Smooth muscle cell of trachea (primary cell): ENCODE measurements at places on chromosomes 7 and 10. TPM values are rescaled to one million over a fixed set of nuclear protein-coding genes. Genes with fewer than 3 reads are reported as not detected.

Gene NEUROG3
- not detected in 2 replicates for total RNA-seq

Gene CALHM1
- not detected in 2 replicates for total RNA-seq

Gene RSU1
- 70.1 and 85.3 TPM in 2 replicates for total RNA-seq

Gene IL15RA
- total RNA-seq: 3.5 and 13.7 TPM in 2 replicates

Gene VGF
- total RNA-seq: 0.83 and 0.87 TPM in 2 replicates

Gene OPTN
- 84.4 and 140 TPM in 2 replicates for total RNA-seq

Gene CYP3A4
- not detected in 2 replicates for total RNA-seq

Gene MACROH2A2
- 11.4 and 12.2 TPM in 2 replicates for total RNA-seq

Gene TSPAN15
- 0.44 TPM in 1 of 2 replicates, not detected in the other for total RNA-seq

Gene NPC1L1
- 0.15 and 0.17 TPM in 2 replicates for total RNA-seq

Gene OLAH
- total RNA-seq: not detected in 2 replicates

Gene EVX1
- not detected in 2 replicates for total RNA-seq

Gene DNTT
- total RNA-seq: not detected in 2 replicates

Gene ACSL5
- total RNA-seq: 1.3 and 5.0 TPM in 2 replicates

Gene KCNMA1
- 44.8 and 61.7 TPM in 2 replicates for total RNA-seq

Gene CHAT
- not detected in 2 replicates for total RNA-seq

Gene PNLIP
- total RNA-seq: not detected in 2 replicates

Gene FGFBP3
- 0.44 and 0.50 TPM in 2 replicates for total RNA-seq

Gene DDC
- total RNA-seq: not detected in 2 replicates

Gene PTPN20
- total RNA-seq: 0.33 and 0.73 TPM in 2 replicates

Gene MPP7
- under 0.01 and 0.29 TPM in 2 replicates for total RNA-seq

Gene TRPV5
- total RNA-seq: not detected in 2 replicates

Gene AKR1C4
- not detected in 2 replicates for total RNA-seq

Gene ZNF777
- total RNA-seq: 5.5 and 7.4 TPM in 2 replicates

Gene URGCP
- total RNA-seq: 33.7 and 44.0 TPM in 2 replicates

Gene ASIC3
- 0.17 TPM in 1 of 2 replicates, not detected in the other for total RNA-seq

Gene TLL2
- under 0.01 and 0.17 TPM in 2 replicates for total RNA-seq

Gene PGAM1
- 450 and 544 TPM in 2 replicates for total RNA-seq

Gene CALML3
- total RNA-seq: not detected in 2 replicates

Gene OGDH
- 79.6 and 110 TPM in 2 replicates for total RNA-seq

Gene PNLIPRP1
- total RNA-seq: not detected in 2 replicates

Gene PDCD4
- total RNA-seq: 74.6 and 94.7 TPM in 2 replicates

Gene CCDC172
- not detected in 2 replicates for total RNA-seq

Gene CH25H
- total RNA-seq: 1.2 and 2.0 TPM in 2 replicates

Gene TMEM229A
- total RNA-seq: not detected in 2 replicates

Gene WEE2
- 0.33 TPM in 1 of 2 replicates, not detected in the other for total RNA-seq
